ENCODE measurements at places on chromosomes 4 and X. TPM values are rescaled to one million over a fixed set of nuclear protein-coding genes. Genes with fewer than 3 reads are reported as not detected.

GRCh38 chr4:6301051-6301731, 31.5 kb downstream of the WFS1 start:
- DNase-seq: no peak

Gene TRPC5OS
- not detected for total RNA-seq

DNA sequence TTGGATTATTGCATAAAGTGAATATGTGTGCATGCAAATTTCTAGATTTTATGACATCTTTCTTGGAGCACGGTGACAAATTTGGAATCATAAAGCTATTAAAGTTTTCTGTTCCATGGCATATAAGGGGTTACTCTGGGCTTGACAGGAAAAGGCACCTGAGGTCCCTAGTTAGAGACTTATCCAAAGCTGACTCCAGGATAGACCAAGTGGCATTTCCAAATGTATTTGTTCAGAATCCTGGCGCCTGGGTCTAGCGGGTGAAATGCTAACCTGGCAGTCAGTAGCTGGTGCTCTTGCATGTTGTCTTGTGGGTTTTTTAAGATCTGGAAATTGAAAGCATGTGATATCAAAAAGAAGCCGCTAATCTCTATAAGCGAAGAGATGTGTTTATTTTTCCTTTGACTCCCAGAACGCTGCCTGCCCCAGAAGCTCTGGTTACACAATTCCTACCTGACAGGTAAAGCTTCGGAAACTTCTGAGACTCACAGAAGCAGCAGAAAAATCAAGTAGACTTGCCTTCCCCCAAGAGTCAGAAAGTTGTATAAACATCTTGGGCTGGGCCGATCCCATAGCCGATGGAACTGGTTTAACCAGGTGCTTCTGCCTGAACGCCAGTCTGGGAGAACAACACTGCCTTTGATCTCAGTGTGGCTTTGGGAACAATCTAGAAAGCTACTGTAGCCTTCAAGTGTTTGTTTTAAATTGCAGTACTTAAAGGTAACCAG, 12.9 kb upstream of the ZCCHC4 start:
- no peak for DNase-seq

GRCh38 chr4:80173841-80174240, 23.5 kb upstream of the PRDM8 start:
- DNase-seq: no peak

Gene KIAA1210
- total RNA-seq: not detected

Gene ABRAXAS1
- total RNA-seq: 14.0 TPM

- DNase-seq: no peak
Measured at GRCh38 chrX:46643636-46644035, 70.1 kb downstream of the CHST7 start.

Gene TSPAN7
- total RNA-seq: 38.9 TPM

DNA sequence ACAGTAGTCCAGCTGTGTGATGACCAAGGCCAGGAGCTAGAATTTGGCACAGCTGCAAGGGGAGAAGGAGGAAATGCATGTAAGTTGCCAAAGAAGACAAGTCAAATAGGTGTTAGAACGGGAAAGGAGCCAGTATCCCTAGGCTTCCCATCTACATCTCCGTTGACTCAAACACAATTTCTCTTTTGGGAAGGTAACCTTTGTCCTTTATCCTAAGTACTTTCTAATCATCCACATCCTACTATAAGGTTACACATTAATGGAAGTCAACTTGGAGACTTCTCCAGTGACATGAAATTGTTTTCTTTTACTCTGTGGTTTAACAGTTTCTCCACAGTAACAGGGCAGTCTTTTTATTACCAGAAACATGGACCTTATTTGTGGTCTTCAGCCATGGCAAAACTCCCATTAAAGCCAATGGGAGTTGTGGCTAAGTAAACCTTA, 620.0 kb downstream of the ANKRD50 start:
- peak; percentile 23 for DNase-seq

DNA sequence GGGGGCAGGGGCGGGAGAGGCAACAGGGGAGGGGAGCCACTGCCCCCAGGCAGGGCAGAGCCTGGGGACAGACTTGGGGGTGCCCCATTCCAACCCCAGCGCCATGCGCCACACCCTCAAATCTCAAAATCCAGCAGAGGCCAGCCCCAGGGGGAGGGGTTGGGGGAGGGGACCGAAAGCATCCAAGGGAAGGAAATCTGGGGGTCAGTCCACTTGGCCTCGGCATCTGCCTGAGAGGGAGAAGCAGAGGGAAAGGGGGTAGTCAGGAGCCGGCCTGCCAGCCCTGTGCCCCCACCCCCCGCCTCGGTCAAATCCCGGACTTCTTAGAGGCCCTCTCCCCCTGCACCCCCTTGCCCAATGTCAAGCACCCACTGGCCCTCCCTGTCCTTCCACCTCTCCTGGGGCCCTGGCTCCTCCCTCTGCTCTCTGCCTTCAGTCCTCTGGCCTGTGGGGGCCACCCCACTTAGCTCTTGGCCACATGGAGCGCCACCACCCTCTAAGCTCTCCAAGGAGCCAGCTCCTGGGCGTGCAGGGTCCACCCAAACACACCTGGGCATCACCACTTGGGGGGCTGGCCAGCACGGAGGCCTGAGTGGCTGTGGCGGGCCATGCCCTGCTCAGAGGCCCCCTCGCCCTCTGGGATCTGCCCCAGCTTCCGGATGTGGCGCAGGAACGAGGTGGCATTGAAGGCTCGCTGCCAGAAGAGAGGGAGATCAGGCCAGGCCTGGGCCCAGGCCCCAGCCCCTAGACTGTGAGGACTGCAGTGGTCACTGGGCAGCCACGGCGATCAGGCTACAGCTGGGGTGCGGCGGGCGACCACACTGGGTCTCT, 3.5 kb downstream of the PNCK start:
- DNase-seq: no peak

Gene SLC34A2
- total RNA-seq: not detected

Gene CCDC158
- total RNA-seq: not detected

Gene RASL11B
- 0.57 TPM for total RNA-seq

Measured in myocyte (in vitro differentiated cells).